ENCODE measurements at places on chromosomes 12 and 14.

GRCh38 chr12:69534389-69534822 is 50.9 kb upstream of the CCT2 start:
- DNase-seq, result peak; percentile 24

DNA sequence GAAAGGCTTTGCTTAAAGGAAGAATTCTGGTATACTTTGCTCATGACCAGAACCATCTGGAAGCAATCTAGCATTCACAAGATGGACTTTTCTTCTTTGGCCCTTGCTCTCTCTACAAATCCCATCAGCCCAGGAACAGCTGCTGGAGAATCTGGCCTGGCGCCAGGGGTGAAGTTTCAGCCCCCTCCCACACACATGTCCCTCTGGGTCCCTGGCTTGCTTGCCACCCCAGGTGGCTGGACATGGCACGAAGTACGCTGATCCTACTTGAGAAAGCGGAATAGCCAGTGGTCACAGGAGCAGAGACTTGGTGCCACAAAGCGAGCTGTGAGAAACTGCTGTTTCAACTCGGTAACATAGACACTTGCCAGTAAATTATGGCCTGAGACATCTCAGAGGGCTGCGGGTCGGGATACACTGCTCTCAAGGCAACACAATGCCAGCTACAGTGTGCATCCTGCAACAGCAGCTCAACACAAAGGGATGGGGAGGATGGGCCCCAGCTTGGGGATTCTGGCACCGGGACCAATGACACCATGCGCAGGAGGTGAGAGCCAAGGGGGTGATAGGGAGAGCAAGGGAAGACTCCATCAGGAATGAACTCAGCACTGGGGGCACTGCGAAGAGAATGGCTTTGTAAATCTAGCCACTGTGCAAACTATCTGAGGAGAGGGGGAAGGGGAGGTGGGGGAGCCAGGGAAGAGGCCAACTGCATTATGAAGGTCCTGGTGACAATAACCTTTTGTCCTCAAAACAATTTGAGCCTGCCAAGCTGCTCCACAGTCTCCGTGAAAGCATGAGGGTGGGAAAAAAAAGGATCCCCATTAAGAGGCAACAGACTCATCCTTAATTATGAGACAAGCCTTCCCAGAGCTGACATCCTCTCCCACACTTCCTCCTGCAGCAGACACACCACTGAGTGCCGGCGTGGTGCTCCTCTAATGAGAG is 219.9 kb downstream of the PPM1H start:
- peak; percentile 69 for DNase-seq

- DNase-seq, result no peak
Measured at GRCh38 chr12:79194595-79194994, 330.0 kb downstream of the SYT1 start.

DNA sequence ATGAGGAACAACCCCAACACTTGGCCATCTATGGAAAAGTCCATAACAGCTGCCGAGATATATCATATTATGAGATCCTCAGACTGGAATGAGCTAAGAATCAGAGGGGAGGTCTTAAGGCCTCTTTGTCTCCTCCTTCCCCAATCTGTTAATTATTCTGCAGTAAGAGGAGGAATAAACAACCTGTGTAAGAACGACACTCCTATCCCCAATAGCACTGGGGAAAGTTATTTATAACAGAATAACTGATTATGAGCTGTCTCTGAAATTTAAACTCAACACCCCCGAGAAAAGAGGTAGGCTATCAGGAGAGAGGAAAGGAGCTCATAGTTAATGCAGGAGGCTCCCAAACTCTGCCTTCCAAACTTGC is 68.0 kb downstream of the NIN start:
- no peak for DNase-seq

DNA sequence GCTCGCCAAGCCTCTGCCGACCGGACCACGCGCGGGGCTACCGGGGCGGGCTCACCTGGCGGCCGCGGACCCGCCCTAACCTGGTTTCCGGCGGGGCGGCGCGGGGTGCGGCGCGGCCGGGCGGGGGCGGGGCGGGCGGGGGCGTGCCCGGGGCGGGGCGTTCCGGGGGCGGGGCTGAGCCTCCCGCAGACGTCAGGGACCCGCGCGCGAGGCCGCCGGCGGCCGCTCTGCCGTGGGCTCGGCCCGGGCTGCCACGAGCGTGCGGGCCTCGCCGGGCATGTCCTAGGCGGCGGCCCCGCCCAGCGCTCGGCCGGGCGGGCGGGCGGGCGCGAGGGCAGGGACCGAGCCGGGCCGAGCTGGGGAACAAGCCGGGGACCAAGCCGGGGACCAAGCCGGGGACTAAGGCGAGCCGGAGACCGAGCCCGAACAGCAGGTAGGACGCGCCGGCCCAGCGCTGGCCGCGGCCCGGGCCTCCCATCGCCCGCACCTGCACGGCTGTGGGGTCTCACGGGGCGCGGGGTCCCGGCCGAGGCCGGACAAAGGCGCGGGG is at the start of gene CEP170B:
TSS of gene CEP170B (plus strand) at position 188 of the 550 bp plus-strand sequence. CDS start 3,183 bp downstream, outside the sequence.
- peak; percentile 37 for DNase-seq

Data from right kidney (tissue), 9 donors.